Activated CD4-positive, alpha-beta T cell treated with anti-CD3 and anti-CD28 coated beads, Interleukin-2, amount 50 U/mL, for 1 hour (primary cell): ENCODE measurements at places on chromosomes 12 and 14.

GRCh38 chr12:57093415-57094207 lies 4.7 kb downstream of the NAB2 start:
- DNase-seq, result peak; percentile 56

DNA sequence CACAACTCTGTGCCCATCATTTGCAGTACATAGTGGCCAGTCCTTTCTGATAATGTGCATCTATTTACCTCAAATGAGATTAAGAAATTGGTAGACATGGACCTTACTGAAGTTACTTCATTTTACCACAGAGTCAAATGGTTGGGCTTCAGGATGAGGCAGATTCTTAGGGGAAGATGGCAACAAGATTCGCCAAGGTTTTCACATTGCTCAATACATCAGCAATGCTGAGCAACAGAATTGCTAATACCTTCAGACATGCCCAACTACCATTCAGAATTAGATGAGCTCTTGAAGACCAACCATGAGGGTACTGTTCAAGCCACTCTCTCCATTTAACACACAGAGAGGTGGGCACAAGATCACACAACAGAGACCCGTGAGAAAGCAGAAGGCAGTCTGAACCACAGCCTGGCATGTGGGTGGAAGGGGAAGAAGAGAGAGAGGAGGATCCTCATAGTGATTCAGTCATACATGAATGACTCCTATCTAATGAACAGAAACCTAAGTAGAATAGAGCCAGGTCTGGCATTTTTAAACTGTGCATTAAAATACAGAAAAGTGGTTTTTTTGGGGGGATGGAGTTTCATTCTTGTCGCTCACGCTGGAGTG lies 28.5 kb downstream of the CPM start:
- no peak for DNase-seq

DNA sequence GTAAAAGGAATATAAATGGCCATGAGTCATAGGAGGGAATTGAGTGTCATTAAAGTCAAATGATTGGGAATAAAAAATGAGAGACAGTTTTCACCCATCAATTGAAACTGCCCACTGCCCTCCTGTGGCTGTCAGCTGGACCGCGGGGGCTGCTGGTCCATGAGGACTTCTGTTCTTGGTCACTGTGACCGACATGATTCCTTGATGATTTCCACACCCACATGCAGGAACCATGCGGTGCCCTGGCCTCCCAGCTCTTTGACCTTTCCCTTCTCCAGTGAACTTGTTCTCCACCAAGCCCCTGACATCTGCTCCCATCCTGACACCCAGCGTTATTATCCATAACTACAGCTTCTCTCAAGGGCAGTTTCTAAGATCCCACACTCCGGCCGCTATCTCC lies 48.4 kb downstream of the C12orf75 start:
- DNase-seq, result no peak

- no peak for DNase-seq
These were observed 30.8 kb upstream of the LRP1-AS start for GRCh38 chr12:57178213-57178612.

DNA sequence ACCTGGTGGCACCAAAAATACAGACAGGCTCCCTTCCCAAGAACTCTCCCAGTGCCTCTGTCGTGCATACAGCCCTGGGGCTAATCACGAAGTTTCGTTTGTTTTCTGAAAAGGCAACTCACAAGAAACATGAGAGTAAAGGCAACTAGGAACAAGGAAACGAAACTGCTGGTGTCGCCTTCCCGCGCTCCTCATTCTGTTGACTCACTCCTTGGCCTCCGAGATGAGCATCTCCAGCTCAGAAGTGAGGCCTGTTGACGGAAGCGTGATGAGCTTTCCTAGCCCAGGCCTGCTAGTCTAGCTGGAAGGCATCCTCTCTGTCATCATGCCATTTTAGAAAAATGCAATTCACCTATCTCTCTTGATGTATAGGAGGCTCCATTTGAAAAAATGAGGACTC lies 50.5 kb downstream of the TTC9 start:
- no peak for DNase-seq

GRCh38 chr14:75067212-75067611 lies 2.2 kb upstream of the ZC2HC1C start:
- DNase-seq, result no peak

DNA sequence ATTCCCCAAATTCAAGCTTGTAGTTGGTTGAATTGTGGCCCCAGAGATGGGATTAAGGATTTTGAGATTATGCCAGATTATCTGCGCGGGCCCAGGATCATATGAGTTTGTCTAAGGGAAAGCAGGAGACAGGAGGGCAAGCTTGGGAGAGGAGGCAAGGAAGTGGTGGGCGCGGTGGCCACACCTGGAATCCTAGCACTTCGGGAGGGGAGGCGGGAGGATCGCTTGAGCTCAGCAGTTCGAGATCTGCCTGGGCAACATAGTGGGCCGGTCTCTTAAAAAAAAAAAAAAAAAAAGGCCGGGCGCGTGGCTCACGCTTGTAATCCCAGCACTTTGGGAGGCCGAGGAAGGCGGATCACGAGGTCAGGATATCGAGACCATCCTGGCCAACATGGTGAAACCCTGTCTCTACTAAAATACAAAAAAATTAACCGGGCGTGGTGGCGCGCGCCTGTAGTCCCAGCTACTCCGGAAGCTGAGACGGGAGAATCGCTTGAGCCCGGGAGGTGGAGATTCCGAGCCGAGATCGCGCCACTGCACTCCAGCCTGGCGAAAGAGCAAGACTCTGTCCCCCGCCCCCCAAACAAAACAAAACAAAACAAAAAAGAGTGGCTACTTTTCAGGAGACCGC lies 881 bp upstream of the PUS1 start:
- DNase-seq, result no peak

GRCh38 chr14:21096978-21097635 lies 1.3 kb downstream of the ZNF219 start:
- no peak for DNase-seq

GRCh38 chr12:7483343-7483742 lies 20.2 kb downstream of the CD163 start:
- no peak for DNase-seq

GRCh38 chr12:120583478-120584030 lies 2.4 kb upstream of the POP5 start:
- peak; percentile 88 for DNase-seq
